Muscle of back (tissue), 13 donors: ENCODE measurements at places on chromosomes 12 and 14.

DNA sequence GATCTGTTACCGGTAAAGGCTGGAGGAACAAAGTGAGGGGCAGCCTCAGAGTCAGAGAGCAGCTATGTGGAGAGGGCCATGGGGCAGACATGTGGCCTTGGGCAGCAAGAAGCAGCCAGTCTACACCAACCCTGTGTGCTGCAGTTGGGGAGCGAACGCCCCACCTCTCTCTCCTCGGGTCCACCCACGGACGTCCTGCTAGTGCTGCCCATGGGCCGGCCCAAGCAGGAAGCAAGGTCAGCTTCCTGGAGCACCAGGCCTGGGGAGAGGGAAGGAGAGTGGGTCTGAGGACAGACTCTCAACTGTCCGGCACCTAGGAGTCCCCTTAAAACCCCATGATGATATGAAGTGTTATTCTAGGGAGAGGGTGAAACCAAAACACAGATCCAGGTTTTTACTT lies 254.8 kb upstream of the FKBP4 start:
- DNase-seq = no peak

GRCh38 chr14:36245223-36245622 lies 68.7 kb upstream of the PTCSC3 start:
- no peak for DNase-seq

DNA sequence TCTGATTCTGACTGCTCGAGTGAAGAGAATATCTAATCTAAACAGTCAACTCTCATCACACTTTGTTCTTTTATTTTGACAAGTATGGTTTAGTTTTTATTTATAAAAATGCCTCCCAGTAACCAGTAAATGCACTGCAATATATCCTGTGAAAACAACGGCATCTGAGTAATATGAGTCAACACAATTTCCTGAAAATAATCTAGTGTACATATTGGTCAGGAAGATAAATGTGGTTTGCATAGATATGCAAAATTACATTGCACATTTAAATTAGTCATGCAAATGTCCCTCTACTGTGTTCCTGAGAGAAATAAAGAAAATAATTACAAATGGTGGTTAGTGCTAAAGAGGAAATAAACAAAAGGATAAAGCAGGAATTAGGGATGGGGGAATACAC lies 1190.7 kb upstream of the SEL1L start:
- DNase-seq = peak; percentile 28

- DNase-seq = no peak
These were observed 304.7 kb upstream of the TMTC1 start for GRCh38 chr12:30088259-30088995.

DNA sequence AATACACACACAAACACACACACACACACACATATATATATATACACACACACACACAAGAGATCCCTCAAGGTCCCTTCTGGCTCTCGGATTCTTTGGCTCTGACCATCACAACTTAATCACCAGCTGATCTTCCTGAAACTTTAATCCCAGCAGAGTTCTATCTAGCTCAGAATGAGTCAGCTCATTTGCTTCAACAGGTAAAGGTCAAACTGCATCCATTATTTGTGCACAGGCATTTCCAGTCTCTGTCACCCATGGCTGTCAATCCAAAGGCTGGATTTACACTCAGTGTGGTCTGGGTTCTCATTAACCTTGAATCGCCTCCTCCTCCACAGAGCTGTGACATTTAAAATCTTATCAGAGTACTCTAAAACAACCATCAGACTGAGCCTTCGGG lies 113.3 kb upstream of the TMPO start:
- no peak for DNase-seq

DNA sequence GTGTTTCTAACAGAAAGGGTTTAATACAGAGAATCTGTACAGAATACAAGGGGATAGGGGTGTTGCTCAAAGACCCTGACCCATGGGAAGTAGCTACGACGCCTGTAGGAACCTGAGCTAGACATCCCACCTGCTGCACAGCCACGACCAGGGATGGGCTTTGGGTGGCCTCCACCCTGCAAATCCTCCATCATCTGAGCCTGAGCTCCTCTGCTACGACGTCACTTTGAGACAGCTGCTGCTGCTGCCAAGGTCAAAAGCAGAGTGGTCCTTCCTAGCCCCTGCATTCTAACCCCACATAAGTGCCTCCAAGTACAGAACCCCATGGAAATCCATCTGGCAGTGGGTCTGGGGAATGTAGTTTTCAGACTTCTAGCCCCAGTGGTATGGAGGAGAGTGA lies 43.8 kb downstream of the JAG2 start:
- DNase-seq = no peak

DNA sequence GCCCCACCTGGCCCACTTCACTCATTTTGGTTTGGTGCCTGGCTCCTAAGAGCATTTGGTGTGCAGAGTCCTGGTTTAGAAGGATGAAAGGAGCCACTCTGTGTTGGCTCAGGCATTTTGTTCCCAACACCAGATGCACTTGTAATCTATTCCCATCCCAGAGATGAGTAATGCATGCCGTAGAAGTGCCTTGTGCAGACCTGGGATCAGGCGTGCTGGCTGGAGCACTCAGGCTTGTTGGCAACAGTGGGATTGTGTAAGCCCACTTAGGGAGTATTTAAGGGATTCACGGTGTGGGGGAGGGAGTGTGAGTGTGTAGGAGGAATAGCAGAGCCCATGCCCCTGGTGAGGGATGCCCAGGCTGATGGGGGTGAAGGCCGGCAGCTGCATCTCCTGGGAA lies 501.5 kb upstream of the TBX3 start:
- DNase-seq = no peak

- no peak for DNase-seq
These were observed 16.1 kb upstream of the LYZ start for GRCh38 chr12:69331909-69332684.
